CD4-positive, alpha-beta T cell treated with Interleukin-17A for 1 hour (primary cell): ENCODE measurements at places on chromosomes 3 and 15.

DNA sequence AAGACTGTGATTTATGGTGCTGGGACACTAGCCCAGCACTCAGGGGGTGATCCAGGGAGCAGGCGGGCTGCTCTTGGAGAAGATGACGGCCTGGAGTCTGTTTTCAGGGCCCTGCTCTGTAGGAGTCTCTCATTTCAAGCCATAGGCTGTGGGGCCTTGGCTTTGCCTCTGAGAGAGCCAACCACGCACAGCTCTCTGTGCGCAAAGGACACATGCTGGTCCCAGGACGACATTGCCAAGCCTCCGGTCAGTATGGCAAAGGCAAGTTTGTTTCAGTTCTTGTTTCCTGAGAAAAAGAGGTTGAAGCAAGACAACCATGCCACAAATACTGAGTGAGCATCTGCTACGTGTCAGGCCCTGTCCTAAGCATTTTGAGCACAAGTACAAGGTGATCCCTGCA lies 197.1 kb downstream of the EPHB1 start:
- DNase-seq = no peak

DNA sequence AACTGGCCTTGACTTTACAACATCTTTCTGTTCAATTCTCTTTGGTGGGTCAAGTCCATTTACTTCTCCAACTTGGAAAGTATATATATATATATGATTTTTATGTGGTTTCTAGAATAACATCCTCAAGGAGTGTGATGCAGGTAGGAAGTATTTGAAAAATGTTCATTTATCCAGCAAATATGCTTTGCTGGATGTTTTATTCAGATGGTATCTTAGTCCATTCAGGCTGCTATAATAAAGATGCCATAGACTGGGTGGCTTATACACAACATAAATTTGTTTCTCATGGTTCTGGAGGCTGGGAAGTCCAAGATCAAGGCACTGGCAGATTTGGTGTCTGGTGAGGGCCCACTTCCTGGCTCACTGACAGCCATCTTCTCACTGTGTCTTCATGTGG lies 168.7 kb upstream of the RASGRP1 start:
- DNase-seq = no peak

DNA sequence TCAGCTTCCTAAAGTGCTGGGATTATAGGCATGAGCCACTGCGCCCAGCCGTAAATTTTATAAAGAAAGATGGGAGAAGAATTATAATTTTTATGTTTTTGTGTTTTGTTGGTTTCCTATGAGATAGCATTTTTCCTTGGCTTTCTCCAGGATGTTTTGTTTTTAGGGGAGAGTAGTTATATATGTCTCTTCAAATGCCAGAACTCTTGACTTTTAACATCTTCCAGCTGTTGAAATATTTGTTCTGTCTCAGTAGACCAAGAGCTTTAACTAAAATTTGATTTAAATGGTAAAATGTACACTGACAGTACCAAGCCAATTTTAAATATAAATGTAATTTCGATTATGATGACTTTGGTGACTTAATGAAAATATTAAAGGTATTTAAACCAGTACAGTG lies 96.8 kb downstream of the DHX36 start:
- DNase-seq = no peak

- DNase-seq = no peak
Measured at GRCh38 chr15:100866386-100867330, 13.0 kb upstream of the ALDH1A3 start.

DNA sequence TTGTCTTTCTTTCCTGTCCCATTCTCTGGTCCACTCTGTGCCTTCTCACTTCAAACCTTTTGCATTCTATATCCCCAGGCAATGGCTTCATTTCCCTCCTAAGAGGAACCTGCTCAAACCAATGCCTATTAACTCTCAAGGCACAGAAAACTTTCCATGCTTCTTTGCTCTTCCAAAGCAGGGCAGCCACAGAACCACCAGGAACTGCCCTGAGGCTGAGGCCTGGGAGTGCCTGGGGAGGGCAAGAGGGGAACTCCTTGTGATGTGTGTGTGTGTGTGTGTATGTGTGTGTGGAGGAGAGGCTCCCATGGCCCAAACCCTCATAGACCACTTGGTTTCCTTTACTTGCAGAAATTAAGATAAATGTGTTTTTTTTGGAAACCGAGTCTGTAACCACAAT lies 14.1 kb upstream of the PGPEP1L start:
- DNase-seq = no peak

DNA sequence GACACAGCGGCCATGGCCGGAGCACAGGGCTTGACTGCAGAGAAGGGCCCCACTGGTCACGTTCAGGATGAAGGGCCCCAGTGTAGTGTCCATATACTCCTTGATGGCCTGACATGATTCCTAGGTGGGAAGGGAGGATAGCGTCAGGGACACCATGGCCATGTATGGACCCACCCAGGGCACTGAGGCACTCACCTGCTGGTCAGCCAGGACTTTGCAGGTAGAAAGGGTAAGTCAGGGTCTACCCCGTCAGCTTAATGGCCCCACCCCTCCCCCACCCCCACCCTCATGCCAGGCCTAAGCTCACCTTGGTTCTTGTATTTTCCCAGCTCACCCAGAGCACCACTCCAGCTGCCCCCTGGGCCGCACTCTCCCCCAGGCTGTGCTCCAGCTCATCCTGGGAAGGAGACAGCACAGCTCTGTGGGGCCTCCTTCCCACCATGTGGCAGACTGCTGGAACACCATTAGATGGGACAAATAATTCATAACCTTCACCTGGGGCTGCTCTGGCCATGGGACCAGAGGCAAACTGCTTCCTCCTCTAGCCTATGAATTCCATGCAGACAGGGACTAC lies 1.6 kb upstream of the HYAL3 start:
- DNase-seq = no peak
